ENCODE measurements at places on chromosomes 3 and 15. TPM values are rescaled to one million over a fixed set of nuclear protein-coding genes. Genes with fewer than 3 reads are reported as not detected.

Gene CHRM5
- not detected for total RNA-seq

Gene TMEM45A
- 0.19 TPM for total RNA-seq

Gene PLSCR5
- total RNA-seq = not detected

Gene CA12
- not detected for total RNA-seq

Gene WDR93
- not detected for total RNA-seq

Gene GABRB3
- 0.07 TPM for total RNA-seq

Gene FBXL22
- total RNA-seq = 1.1 TPM

Gene RBPMS2
- not detected for total RNA-seq

Gene EFHB
- not detected for total RNA-seq

Gene COLQ
- 4.5 TPM for total RNA-seq

Gene LMAN1L
- 0.67 TPM for total RNA-seq

Gene RCCD1
- total RNA-seq = 26.7 TPM

Gene AP4E1
- total RNA-seq = 13.8 TPM

Gene SPATA12
- not detected for total RNA-seq

Gene IL17RB
- 3.5 TPM for total RNA-seq

Gene IGDCC3
- not detected for total RNA-seq

Gene CCNB2
- total RNA-seq = 68.5 TPM

Gene GNAT1
- total RNA-seq = not detected

Gene DLL4
- not detected for total RNA-seq

Gene CPLX3
- not detected for total RNA-seq

Gene ADGRG7
- not detected for total RNA-seq

Gene EBLN2
- total RNA-seq = 6.8 TPM

Gene GPR156
- not detected for total RNA-seq

Gene CYP8B1
- not detected for total RNA-seq

Gene KNG1
- total RNA-seq = not detected

Gene WDR72
- not detected for total RNA-seq

Gene ST8SIA2
- total RNA-seq = not detected

Gene CHDH
- total RNA-seq = 0.20 TPM

Gene BAHD1
- total RNA-seq = 29.7 TPM

Gene CELSR3
- 8.1 TPM for total RNA-seq

Gene FILIP1L
- 0.58 TPM for total RNA-seq

Gene PP2D1
- not detected for total RNA-seq

Gene GABPB1
- total RNA-seq = 27.7 TPM

Gene PIERCE2
- total RNA-seq = not detected

Gene LTF
- total RNA-seq = not detected

Gene FBN1
- total RNA-seq = 0.91 TPM

Gene LDHAL6B
- not detected for total RNA-seq

Gene APBA2
- 25.7 TPM for total RNA-seq

Gene KIF7
- 0.08 TPM for total RNA-seq

Gene CFAP100
- total RNA-seq = not detected

Gene MUC13
- not detected for total RNA-seq

Gene ROPN1
- total RNA-seq = not detected

Gene ARPIN
- total RNA-seq = not detected

Gene MINAR1
- 0.33 TPM for total RNA-seq

All from activated naive CD4-positive, alpha-beta T cell treated with anti-CD3 and anti-CD28 coated beads, Interleukin-2, amount 10 ng/mL, durations not matched to agents 5 hours and 36 hours (primary cell).